ENCODE measurements at places on chromosomes 13 and 19.
A peak's percentile ranks its signal among the peaks of the same experiment; 100 is the strongest.

DNA sequence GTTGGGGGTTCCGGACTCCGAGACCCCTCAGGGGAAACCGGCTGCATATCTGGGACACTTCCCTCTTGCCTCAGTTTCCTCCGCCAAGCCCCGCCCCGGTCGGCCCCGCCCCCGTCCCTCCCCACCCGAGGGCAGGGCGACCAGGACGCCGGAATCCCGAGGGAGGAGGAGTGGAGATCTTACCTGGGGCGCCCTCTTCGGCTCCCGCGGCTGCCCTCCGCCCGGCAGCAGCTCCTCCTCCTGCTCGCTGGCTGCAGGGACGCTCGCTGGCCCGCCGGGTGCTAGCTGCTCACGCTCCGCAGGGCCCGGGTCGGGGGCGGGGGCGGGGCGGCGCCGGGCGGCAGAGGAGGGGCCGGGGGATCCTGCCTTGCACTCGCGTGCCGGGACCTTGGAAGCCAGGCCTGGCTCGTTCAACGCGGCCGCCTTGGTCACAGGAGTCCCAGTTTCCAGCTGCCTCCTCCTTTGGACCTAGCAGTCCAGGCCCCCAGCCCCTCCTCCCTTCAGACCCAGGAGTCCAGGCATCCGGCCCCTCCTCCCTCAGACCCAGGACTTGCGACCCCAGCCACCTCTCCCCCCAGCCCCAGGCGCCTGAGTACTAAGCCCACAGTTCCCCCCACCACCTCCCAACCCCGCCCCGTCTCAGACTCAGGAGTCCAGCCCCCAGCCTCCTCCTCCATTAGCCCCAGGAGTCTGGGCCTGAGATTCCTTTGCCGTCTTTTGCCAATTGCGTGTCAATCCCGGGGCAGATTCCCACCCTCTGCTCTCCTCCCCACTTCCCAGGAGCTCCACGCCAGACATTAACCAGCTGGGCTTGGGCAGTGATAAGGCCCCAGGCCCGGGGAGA is at the start of gene NTF4:
Gene NTF4 (minus strand): TSS at position 51 of the 844 bp plus-strand sequence. CDS start 2,821 bp downstream, outside the sequence.
- DNase-seq = no peak

- no peak for DNase-seq
Measured at GRCh38 chr19:29683009-29683408, 17.7 kb downstream of the PLEKHF1 start.

GRCh38 chr13:109412283-109412901 is 374.0 kb downstream of the IRS2 start:
- peak; percentile 70 for DNase-seq

- DNase-seq = no peak
Measured at GRCh38 chr19:4582980-4583842, 23.7 kb upstream of the SEMA6B start.

DNA sequence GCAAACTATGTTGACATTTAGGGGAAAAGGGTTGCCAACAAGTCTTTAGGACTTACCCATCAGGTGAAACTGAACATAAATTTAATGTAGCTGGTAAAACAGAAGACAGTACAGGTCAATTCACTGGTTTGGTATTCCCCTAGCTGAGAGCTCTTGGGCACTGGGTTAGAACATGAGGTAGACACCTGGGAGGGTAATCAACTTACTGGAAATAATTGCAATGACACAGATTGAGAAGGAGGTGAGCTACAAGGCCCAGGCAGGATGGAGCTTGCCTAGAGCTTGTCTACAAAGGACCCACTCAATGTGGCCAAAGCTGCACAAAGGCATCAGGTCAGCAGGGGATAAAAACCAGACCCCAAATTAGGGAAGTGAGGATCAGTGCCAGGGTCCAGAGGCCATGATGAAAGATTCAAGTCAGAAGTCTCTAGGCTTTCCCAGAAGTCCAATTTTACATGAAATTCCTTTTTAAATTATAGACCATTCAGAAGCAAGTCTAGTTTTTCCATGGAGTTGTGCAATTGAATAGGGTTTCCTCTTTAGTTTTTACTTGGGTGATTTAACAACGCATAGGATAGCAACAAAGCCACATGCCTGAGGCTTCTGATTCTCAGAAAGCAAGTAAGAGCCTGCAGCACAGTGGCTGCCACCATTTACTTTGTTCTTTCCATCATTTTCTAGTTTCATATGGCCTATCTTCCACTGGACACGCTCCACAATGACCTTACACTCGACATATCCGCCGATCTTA is 194.0 kb downstream of the NDFIP2 start:
- no peak for DNase-seq

- peak; percentile 54 for DNase-seq
Measured at GRCh38 chr13:39129213-39129612, 91.0 kb downstream of the NHLRC3 start.

Measured in NCI-H1694 treated with DMSO at 0.1 percent for 48 hours (cell line).